ELR (cell line): ENCODE measurements at places on chromosomes 7 and 10.
A peak's percentile ranks its signal among the peaks of the same experiment; 100 is the strongest.

DNA sequence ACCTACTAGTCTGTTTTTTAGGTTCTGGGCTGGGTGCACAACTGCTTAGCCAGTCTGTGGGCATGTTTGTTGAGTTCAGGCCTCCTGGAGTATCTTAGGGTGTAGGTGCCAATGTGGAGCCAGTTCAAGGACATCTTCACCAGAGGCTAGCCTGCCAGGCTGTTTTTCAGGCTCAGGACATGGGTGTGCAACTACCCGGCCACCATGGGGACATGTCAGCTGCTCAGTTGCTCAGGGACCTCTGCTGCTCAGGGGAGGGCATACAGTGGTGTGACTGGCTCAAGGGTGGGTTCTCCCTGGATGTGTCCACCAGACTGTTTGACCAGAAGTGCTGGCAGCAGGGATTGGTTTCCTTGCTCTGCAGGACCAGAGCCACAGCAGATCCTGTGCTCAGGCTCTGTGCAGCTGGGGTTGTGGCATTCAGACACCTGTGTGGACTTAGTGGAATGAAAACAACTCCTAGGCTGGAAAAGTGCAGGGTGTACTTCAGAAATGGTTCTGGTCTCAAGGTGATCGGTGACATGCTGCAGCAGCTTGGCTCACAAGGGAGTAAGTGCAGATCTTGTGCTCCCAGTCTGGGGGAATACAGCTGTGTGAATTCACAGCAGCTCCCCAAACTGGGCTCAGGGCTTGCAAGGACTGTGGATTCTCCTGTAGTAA is 44.8 kb downstream of the PALS2 start:
- DNase-seq, result no peak

- no peak for DNase-seq
Observed at GRCh38 chr10:87921931-87922688, 58.7 kb downstream of the PTEN start.

DNA sequence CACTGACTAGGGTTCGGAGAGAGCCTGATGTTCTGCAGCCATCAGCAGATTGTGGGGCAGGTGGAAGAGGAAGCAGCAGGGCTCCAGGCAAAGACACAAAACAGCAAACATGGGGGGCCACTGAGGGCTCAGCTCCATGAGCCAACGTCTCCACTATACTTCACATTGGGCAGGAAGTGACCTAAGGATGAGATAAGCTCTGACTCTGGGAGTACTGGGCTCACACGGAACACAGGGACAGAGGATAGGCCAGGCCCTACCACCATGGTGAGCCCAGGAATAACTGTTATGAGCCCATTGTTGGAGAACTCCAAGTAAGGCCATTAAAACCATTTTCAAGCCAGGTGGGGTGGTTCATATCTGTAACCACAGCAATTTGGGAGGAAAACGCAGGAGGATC is 14.9 kb upstream of the MRPS24 start:
- peak; percentile 82 for DNase-seq

GRCh38 chr7:84647797-84648757 is 453.5 kb upstream of the SEMA3A start:
- DNase-seq, result peak; percentile 83

DNA sequence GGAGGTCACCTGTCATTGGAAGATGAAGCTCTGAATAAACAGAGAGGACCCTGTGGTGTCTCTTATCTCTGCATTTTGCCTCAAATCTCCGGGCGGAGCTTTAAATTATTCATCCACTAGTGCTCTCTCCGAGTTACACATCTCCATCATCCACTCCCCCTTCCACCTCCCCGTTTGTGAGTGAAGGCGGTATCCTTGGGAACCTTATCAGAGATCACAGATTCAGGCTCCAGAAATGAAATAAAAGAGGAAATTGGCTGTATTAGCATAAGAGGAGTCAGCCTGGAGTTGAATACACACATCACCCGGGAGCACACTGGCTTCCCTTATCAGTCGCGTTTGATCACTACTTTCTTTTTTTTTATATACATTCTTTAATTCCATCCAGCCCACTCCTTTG is 1184.8 kb downstream of the GATA3 start:
- DNase-seq, result no peak

DNA sequence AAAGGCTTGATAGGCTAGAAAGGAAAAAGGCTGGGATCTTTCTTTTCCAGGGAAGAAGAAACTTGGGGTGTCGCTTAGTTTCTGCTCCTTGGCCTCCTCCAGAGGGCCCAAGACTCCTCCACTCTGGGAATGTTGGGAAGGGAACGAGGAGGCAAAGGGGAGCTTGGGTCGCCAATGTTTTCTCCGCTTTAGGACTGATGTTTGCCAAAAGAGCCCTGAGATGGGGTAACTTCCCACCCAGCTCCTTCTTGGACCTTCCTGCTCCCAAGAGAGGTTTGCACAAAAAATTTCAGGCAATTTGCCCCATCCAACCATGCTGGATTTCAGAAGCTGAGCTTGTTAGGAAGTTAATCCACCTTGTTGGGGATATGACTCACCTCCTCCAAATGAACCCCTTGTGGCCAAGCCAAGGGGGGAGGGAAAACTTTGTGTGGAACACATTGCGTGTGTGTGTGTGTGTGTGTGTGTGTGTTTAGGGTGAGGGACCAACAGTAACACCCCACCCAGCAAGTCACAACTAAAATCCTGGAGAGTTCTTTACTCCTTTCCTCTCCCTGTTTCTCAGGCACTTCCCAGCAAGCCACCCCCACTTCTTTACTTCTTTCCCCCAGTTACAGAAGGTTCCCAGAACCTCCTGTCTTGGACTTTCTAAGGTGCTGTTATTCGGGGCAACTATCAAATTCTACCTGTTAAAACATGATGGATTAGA is 8.7 kb upstream of the HOXA2 start:
- DNase-seq, result peak; percentile 55

DNA sequence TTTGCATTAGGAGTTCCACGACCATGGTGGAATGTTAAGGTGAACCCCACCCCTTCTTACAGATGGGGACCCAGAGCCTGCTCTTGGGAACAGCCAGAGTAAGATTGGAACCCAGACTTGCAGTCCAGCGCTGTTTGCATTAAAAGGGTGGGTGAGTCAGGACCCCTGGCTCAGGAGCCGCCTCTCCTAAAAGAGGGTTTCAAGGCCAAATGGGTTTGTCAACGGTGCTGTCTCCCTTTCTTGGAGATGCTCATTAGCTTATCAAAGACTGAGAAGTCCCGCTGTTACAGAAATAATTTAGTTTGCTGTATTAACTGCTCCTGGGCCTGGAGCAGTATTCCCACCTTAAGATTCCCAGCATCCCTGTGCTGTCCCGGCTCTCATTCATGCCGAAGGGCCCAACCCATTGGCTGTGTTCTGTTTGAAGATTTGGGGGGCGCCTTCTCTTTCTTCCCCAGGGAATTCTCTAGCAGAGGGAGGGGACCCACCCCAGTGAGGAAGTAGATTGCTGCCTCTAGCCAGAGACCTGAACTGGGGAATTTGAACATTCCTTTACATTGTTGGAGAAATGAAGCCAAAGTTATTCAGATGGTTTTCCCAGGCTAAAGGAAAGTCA is 1.8 kb downstream of the MARVELD1 start:
- peak; percentile 37 for DNase-seq

DNA sequence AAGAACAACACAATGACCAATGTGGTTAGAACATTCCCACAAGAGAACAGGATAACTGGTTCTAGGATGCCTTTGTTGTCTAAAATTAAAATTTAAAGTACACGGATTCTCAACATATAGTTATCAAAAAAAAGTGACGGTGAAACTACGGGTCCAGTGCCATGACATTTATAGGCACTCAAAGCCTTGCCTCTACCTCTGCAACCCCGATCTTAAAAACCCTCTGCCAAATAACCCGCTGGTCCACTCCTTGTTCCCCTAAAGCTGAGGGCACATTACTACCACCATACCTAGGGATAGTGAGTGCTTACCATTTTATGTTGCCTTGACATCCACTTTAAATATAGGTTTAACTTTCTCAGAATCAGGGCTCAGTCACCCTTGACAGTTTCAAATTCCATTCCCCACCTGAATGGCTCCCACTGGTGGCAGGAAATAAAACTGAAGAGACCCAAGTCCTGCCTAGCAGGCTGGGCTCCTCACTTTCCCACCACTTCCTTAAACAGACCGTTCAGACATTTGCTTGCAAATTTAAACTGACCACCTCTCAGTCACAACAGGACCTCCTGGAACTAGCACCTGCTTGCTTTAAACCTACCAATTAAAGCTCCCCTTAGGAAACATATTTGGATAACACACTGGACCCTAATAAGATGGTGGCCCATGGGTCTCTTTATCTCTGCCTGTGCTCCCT is 169.9 kb upstream of the ASAH2 start:
- DNase-seq, result peak; percentile 63

GRCh38 chr10:78851647-78852046 is 217.1 kb upstream of the ZMIZ1 start:
- no peak for DNase-seq

GRCh38 chr10:77392851-77393250 is 244.8 kb downstream of the KCNMA1 start:
- peak; percentile 100 for DNase-seq

GRCh38 chr7:143382126-143382790 is 1.1 kb downstream of the ZYX start:
- no peak for DNase-seq

GRCh38 chr7:71198887-71199286 is 66.9 kb downstream of the GALNT17 start:
- no peak for DNase-seq

DNA sequence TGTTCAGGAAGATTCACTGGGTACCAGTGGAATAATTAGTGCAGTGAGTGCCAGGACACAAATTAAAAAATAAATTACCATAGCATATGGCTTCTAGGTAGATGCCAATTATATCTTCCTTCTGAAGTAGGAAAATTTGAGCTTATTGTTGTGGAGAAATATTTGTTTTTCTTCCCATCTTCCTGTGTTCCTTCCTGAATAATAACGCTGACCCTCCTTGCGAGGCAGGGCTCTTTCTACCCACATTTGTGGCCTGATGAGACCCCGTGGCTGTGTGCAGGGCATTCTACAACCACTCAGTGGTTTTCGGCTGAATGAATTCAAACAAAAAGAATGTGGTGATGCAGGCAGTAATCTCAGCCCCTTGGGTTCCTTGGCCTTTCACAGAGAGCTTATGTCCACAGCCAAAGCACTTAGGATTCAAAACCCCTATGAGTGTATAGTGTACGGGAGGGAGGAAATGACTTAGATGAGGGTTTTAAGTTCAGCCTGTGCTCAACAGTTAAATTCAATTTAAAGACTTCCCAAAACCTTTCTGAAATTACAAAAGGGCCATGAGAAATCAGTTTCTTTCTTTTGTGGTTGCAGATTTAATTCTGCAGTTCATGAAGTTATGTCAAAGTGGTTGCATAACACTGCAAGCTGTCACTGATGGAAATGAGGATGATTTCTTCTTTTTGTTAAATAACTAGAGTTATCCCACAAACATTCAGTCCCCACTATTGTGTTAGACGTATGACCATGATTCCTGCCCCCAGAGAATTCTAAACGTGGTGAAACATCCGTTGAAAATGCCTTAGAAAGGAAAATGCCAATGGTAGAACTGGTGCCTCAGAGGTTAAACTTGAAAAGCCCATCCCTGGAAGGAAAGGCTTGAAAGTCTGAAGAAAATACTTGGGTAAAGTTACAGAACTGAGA is 255.3 kb downstream of the FZD1 start:
- no peak for DNase-seq

DNA sequence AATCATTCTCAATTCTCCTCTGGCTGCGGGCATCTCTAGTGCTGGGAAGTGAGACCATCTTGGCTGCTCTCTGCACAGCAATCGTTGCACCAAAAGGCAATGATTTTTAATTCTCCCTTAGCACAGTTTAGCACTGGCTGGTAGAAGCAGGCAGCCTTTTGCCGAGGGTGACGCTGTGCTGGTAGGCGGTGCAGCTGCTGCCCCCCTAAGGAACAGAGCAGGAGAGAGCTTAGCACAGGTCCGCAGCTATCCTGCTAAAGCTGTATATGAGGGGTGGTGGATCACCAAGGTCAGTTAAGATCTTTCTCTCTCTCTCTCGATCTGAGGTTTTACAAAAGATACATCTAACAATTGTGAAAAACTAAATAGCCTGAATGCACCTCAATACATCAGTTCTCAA is 390.1 kb downstream of the GATA3 start:
- no peak for DNase-seq

GRCh38 chr10:130177250-130177649 is 41.1 kb downstream of the GLRX3 start:
- no peak for DNase-seq

GRCh38 chr7:95579318-95579717 is 17.0 kb downstream of the PDK4 start:
- no peak for DNase-seq

GRCh38 chr7:99380823-99381663 is 6.5 kb downstream of the ARPC1B start:
- no peak for DNase-seq

DNA sequence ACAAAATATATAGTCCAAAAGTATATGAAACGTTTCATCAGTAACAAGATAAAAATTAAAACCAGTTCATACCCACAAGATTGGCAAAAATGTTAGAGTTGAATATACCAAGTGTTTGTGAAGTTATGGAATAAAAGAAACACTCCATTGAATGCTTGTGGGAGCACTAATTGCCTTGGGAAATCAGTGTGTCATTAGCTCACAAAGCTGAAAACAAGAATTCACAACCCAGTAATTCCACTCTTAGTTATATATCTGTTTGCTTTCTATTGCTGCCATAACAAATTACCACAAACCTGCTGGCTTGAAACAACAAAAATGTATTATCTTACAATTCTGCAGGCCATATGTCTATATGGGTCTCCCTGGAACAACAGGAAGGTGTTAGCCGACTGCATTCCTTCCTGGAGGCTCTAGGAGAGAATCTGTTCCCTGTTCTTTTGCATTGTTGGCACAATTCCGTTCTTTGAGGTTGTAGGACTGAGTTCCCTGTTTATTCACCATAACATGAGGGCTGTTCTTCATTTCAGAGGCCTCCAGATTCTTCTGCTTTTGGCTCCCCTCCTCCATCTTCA is 45.7 kb downstream of the SEM1 start:
- DNase-seq, result no peak

- no peak for DNase-seq
Observed at GRCh38 chr7:69516238-69516820, 81.9 kb upstream of the AUTS2 start.

DNA sequence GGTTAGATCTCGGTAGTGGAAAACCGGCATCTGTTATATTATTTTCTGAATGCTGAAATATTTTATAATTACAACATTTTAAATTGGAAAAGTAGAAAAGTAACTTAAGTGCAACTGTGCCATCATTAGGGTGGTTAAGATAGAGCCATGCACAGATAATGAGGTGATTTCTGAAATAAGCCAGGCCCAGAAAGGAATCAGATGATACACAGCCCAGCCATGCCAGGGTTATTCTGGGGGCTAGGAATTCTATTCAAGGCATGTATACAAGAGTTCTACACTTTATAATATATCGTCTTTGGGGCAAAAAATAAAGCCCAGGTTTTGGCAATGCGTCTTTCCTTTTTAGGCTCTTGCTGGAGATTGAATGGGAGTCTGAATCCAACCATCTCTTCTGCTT is 128.7 kb downstream of the ITGB8 start:
- no peak for DNase-seq
